ENCODE measurements at places on chromosomes 12 and 14.
A peak's percentile ranks its signal among the peaks of the same experiment; 100 is the strongest.

- no peak for DNase-seq
Measured at GRCh38 chr12:92044435-92044834, 101.2 kb downstream of the BTG1 start.

- no peak for DNase-seq
Measured at GRCh38 chr12:53453953-53454640, 2.2 kb downstream of the PCBP2 start.

DNA sequence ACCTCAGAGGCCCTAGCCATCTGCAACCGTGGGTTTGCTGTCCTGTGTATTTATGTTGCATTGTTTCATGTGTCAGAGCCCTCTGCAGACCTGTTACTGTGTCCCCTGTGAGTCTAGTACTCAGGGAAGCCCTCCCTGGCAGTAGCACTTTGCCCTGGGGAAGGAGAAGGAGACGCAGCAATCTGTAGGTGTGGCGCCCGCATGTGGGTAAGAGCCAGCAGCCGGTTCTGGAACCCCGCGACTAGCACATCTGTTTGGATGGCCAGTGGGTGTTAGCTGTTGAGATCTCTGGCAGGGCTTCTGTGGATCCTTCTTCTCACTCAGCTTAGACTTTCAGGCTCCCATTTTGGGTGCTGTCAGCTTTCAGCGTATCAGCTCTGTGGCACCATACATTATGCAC is 57.0 kb downstream of the TECPR2 start:
- no peak for DNase-seq

GRCh38 chr14:57205938-57206337 is 62.8 kb downstream of the EXOC5 start:
- DNase-seq, result no peak

DNA sequence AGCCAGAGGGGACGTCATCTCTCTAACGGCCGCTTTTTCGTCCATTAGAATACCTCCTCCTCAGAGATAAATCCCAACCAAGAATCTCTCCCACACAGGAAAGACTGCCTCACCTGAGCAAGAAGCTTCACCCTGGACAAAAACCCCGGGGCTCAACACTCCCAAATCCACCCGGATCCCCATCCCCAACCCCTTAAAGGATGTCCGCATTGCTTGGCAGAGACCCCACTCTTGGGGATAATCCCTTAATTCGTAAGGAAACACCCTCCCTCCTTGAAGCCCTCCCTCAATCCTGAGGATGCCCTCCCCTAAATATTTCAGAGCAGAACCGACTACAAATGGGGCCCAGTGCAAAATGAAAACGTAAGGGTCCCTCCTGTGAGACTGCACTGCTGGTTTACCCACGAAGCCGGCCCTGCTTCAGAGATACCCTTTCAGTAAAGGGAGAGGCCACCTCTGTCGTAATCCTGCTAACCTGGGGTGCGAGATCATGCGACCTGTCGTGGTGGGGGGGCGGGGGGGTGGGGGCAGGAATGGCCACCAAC is 655 bp upstream of the DYNLL1 start:
- DNase-seq, result peak; percentile 8

DNA sequence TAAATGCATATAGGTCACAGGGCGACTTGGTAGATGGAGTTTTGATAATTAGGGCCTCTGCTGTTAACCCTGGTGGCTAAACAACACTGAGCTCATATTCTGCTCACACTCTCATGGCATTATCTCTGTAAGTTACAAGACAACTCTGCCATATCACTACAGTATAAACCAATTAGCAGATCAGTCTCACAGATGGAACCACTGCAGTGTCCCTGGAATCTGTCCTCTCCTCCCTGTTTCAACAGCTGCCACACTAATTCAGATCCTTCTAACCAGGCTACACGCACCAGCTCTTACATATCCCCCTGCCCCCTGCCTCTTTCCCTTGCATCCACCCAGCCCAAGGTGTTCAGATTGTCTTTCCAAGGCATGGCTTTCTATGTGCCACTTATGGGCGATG is 161.0 kb upstream of the RMST start:
- DNase-seq, result no peak

DNA sequence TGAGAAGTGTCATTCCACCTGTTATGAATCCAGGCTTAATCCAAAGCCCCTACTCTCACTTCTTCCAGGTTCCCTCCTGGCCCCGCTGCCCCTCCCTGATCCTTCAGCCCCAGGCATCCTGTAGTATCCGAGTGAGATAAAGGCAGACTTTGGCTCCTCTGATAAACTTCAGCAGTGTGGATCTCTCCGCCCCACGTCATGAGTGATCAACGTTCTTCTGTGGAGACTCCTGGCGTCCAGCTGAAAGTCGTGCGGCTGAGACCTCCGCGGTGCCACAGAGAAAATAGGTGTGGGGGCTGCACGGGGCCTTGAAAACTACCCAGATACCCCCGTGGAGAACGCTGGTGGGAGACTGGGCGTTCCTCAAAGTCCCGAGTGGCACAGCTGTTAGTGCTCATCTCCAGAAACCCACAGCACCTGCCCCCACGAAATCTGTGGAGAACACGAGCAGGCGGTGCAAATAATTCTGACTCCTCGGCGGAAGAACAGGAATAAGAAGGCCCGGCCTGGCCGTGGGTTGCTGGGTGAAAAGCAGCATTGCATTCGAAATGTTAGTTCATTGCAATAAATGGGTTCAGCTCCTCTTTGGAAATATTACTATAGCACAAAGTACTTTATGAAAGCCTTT is 180.0 kb upstream of the RGS6 start:
- DNase-seq, result no peak

GRCh38 chr12:102903337-102904007 is 13.6 kb downstream of the PAH start:
- no peak for DNase-seq

GRCh38 chr12:119024356-119024755 is 43.0 kb downstream of the SRRM4 start:
- DNase-seq, result no peak

- no peak for DNase-seq
Measured at GRCh38 chr12:31536672-31537071, 54.3 kb downstream of the DENND5B start.

- no peak for DNase-seq
Measured at GRCh38 chr12:66127650-66128049, 2.9 kb downstream of the LLPH start.

GRCh38 chr12:68765696-68766095 is 19.7 kb downstream of the SLC35E3 start:
- no peak for DNase-seq

All from effector CD4-positive, alpha-beta T cell (primary cell).